Upper lobe of left lung (tissue), 6 donors: ENCODE measurements at places on chromosomes 3 and 15. TPM values are rescaled to one million over a fixed set of nuclear protein-coding genes. Genes with fewer than 3 reads are reported as not detected.

The PLA2G4F gene
- total RNA-seq, result 162 TPM

The CPN2 gene
- not detected for total RNA-seq

The ARHGAP11A gene
- total RNA-seq, result 4.8 TPM

The PAK6 gene
- total RNA-seq, result 4.5 TPM

The GOLGA8J gene
- not detected for total RNA-seq

The LINGO1 gene
- total RNA-seq, result 0.15 TPM

The CPEB1 gene
- total RNA-seq, result 2.3 TPM

The MDFIC2 gene
- not detected for total RNA-seq

The SLC28A2 gene
- total RNA-seq, result not detected

The IGSF10 gene
- total RNA-seq, result 9.2 TPM

The CIB2 gene
- total RNA-seq, result not detected

The CCDC39 gene
- total RNA-seq, result 0.34 TPM

The SPTSSB gene
- total RNA-seq, result 0.98 TPM
